ENCODE measurements at places on chromosomes 4 and X.

DNA sequence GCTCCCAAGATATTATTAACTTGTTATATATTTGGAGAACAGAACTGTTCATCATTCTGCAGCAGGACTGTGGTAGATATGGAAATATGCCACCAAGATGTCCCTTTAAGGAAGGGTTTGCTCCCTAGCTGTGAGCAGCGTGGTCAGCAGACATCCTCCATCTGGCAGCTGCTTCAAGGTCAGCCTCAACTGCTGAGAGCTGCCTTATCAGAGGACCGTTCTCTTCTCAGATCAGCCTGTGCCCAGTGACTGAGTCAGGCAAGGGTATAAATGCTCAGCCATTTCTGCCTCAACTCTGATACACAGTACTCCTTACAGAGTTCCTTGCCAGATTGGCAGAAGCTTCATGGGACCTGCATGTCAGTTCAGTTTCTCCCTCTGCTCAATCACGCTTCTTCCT, 63.4 kb upstream of the MAGEB2 start:
- DNase-seq = no peak

- DNase-seq = no peak
Observed at GRCh38 chr4:179353786-179354185, 1911.5 kb upstream of the AGA start.

GRCh38 chr4:7904952-7905915, 34.4 kb downstream of the AFAP1 start:
- DNase-seq = no peak

DNA sequence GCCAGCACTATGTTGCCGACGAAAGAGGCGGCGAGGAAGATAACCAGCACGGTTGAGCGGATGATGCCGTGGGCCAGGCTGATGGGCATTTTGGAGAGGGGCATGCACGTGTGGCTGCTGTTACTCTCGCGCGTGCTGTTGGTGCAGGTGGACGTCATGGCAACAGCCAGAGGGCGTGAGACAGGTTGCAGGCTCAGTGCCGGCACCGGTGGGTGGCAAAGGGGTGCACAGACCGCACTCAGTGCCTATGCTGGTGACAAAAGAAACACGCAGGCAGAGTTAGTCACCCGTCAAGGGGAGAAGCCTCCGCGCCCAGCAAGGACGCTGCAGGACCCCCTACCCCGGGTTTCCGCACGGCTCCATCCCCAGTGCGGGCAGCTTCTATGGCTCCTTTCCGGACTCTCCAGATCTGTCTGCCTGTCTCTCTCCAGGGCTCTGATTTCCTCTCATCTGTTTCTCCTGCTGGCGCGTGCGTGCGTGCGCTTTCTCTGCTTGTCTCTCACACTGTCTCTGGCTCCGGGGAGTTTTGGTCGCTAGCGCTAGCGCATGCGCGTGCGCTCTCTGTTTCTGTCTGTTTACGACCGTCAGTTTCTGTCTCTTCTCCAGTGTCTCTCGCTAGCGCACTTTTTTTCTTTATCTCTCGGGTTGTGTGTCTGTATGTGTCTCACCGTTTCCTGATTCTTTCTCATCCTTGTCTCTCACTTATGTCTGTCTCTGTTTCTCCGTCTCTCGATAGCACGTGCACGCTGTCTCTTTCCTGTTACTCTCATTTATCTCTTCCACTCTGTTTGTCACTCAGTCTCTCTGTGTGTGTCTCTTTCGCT, 2.1 kb downstream of the GPR101 start:
- no peak for DNase-seq

DNA sequence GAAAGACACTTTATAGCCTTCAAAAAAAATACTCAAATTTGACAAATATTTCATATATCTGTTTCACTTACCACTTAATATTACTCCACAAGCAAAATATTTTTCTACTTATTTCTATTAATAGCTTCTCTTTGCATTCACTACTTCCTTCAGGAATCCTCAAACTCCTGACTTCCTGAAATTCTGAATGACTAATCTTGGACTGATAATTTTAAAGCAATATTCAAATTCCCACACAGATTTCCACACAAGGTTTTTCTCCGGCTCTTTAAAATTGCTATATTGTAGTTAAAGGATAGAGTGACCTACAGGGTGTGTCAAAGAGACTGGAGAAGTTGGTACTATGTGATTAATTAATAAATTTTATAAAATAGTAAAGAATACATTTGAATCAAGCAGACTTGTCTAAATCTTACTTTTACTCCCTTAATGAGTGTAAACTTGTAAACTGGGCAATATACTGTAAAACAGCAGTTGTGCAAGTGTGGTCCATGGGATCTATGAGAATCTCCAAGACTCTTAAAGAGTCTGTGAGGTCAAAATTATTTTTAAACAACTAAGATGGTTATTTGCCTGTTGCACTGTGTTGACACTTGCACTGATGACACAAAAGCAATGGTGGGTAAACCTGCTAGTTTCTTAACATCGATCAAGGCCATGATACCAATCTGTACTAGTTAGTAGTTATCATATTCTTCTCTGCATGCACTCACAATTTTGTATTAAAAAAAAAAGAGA, 44.5 kb downstream of the ANKRD17 start:
- no peak for DNase-seq

Measured in stimulated activated CD8-positive, alpha-beta memory T cell treated with anti-CD3 and anti-CD28 coated beads, Interleukin-15, amount 100 ng/mL, for 4 hours (primary cell).